ENCODE measurements at places on chromosomes 16 and 17.

- no peak for DNase-seq
These were observed 41.9 kb upstream of the RBBP6 start for GRCh38 chr16:24497440-24497839.

DNA sequence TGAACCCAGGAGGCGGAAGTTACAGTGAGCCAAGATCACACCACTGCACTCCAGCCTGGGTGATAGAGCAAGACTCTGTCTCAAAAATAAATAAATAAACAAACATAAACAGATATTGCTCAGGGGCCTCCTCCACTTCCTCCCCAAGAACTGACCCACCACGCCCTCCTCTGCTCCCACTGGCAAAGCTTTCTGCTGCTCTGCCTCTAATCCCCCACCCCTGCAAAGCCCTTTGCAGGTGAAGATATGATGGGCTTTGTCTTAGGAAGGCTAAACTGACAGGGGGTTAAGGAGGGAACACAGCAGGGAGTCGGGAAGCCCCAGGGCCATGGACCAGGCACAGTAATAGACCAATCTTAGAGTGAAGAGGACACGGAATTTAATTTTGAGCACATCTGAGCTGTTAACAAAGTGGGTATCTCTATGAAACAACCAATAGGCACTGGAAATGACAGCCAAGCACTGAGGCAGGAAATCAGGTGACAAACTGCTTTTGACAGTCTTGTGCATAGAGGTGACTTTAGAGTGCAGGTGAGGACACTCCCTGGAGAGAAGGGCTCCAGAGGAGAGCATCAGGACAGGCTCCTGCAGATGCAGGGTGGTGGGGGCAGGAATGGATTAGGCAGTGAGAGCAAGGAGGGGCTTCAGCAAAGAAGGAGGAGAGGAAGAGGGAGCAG is 6.4 kb upstream of the CD300LD start:
- DNase-seq, result no peak

DNA sequence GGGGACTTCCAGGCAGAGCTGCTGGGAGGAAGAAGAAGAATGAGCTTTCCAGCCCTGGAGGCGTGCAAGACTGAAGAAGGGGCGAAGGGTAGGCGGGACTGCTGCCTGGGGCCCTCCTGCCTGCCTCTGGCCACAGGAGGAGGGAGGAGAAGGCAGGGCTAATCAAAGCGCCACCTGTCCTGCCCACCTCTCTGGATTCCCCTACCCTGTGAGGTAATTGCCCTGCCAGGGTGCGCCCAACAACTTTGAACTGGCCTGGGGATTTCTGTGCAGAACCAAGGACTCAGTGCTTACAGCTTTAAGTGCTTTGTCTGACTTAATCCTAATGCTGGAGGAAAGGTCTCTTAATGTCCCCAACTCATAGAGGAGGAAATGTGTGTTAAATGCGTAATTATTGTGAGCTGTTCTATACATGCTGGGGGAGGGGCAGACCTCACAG is at the start of gene NOXO1:
TSS of gene NOXO1 (minus strand) at position 72 of the 439 bp plus-strand sequence. CDS start 290 bp downstream, outside the sequence.
- DNase-seq, result no peak

- no peak for DNase-seq
These were observed 73.5 kb downstream of the CYLD start for GRCh38 chr16:50815382-50815781.

Data from GF-D8 (cell line).